Osteocyte (in vitro differentiated cells): ENCODE measurements at places on chromosomes 2 and 18.

GRCh38 chr2:40374543-40375240 lies 77.2 kb downstream of the SLC8A1 start:
- no peak for DNase-seq

- DNase-seq = no peak
Measured at GRCh38 chr2:43425659-43426058, 170.2 kb downstream of the THADA start.

DNA sequence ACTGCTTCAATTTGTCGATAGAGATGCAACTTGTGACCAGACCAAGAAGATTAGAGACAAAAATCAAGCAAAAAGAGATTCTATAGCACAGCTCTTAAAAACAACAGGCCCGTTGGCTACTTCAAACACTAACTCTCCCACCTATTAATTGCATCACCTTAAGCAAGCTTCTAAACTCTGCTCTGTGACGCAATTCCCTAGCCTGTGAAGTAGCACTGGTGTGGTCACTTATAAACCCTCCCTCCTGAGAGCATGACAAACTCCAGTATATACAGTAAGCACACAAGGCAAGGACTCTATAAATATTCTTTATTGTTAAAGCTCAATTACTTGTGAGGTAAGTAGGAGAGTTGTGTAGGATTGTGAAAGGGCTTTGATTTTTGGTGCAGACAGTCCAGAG lies 72.3 kb downstream of the CMPK2 start:
- no peak for DNase-seq

DNA sequence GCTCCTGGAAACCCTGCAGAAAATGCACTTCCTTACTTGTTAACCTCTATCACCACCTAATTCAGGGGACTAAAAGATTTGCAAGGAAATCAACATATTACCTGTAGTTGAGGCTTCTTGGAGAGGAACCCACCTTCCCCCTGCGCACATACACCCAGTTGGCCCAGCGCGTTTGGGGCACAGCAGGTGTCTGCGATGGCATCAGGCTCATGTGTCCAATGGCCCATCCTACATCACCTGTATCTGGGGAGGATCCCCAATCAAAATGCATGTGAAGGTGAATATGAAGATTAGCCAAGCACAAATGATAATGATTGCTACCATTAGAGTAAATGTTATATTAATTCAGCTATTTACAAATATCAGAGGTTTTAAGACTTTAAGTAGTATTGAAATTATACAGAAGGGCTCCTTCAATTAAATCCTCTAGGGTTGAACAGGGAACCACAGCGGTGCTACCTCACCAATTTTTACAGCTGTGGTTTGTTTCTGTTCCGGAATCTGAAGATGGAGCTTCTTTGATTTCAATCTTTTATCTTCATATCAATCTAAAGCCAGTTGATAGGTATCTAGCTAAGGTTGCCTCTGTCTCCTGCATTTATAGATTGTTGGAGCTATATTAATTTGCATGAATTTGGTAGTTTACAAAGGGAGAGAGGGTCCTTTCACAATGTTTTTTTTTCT lies 486.0 kb downstream of the RNF144A start:
- no peak for DNase-seq

DNA sequence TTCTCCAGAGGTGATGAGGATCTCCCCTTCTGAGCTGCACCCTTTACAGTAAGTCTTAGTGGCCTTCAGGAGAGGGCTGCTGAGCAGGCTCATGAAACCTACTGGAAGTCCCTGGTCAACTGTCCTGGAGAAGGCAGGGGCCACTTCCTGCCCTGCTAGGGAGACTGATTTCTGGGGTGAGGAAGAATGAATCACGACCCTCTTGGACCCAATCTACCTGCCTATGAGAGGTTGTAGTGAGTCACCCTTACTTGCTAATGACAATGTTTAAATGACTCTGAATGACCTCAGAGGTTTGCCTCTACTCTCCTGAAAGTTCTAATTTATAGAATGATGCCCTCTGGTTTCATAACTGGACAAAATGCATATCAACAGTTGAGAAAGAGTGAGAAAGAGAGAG lies 79.4 kb upstream of the FAM136A start:
- no peak for DNase-seq

- DNase-seq = no peak
Measured at GRCh38 chr2:29394311-29394980, 279.2 kb downstream of the CLIP4 start.

DNA sequence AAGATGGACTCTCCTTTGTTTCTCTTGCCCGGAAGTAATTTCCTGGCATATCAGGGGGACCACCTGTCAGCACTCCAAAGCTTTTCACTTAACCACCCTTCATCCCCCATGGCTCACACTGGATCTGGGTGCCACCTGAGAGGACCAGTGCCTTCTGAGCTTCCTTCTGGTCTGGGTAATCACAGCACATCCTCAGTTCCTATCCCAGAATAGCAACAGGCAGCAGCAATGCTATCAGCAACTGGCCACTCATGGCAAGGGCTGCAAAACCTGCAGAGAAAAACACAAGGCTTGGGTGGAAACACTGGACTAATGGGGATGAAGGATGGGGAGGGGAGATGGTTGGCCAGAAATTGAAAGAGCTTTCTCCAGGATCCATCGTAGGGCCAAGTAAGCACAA lies 59.9 kb upstream of the STPG4 start:
- DNase-seq = no peak

- no peak for DNase-seq
Measured at GRCh38 chr18:40469851-40470250, 1485.2 kb upstream of the PIK3C3 start.

GRCh38 chr2:99692785-99693184 lies 203.0 kb upstream of the REV1 start:
- DNase-seq = no peak

- DNase-seq = no peak
Measured at GRCh38 chr2:179393481-179393880, 128.8 kb upstream of the SESTD1 start.

GRCh38 chr2:141611-142010 lies 95.3 kb upstream of the FAM110C start:
- no peak for DNase-seq

- no peak for DNase-seq
Measured at GRCh38 chr2:86593266-86593665, 30.0 kb upstream of the CHMP3 start.

GRCh38 chr2:197958592-197959150 lies 154.3 kb downstream of the PLCL1 start:
- no peak for DNase-seq

DNA sequence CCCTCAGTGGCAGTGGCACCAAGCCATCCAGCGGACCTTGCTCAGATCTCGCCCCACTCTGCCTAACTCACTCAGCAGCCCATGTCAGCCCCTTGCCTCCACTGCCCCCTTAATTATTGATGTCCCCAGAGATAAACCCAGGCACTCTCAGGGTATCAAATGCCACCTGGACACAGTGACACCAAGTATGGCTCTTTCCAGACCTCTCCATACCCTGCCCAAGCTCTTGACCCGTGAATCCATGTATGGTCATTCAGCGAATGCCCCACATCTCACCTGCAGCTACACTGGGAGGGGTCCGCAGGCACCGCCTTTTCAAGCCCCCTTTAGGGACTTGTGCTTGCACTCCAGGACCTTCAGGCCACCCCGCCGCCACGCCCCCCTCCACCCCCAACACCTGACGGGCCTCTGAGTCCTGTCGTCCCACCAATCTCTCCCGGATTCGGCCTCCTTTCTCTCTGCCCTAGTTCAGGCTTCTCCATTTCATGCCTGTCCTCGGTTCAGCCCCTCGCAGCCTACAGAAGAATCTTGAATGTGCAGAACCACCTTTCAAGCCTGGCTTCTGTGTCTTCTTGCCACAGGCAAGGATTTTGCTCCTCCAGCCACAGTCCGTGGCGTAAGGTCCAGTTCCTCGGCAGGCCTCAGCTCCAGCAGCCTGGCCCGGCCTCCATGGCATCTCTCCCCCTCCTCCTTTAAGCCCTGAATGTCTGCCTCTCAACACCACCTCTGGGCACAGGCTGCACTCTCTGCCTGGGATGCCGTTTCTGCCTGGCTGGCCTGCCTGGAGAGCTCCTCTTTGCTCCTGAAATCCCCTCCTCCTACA lies 54.1 kb upstream of the ODC1 start:
- DNase-seq = peak; percentile 56

DNA sequence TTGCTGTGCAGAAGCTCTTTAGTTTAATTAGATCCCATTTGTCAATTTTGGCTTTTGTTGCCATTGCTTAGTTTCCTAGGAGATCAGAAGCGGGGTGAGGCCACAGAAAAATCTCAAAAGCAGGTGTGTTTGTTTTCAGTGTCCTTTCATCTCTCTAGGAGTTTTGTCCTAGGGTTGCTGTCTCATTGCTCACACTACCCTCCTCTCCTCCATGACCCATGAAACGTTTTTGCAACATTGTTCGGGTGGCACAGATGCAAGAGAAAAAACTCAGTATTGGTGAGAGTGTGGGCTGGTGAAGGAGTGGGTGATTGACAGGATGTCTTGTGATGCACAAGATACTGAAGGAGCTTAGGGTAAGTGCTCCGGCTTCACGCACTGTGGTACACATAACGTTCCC lies 103.6 kb downstream of the LYPD1 start:
- no peak for DNase-seq

DNA sequence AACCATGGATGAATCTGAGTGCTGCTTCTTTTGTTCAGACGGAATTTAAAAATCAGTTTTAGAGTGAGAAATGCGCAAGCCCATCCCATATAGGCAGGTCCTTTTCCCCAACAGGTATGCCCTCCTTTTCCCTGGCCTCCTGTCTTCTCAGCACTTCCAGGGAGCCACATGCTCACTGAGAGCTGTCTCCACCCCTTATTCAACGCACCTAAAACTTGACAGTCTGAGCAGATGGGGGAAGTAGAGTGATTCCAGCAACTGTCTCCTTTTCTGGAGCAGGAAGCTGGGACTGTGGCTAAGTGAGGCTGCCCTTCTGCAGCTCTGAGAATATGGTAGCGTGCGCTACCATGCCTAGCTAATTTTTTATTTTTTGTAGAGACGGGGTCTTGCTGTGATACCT lies 53.1 kb upstream of the NOSTRIN start:
- DNase-seq = no peak

DNA sequence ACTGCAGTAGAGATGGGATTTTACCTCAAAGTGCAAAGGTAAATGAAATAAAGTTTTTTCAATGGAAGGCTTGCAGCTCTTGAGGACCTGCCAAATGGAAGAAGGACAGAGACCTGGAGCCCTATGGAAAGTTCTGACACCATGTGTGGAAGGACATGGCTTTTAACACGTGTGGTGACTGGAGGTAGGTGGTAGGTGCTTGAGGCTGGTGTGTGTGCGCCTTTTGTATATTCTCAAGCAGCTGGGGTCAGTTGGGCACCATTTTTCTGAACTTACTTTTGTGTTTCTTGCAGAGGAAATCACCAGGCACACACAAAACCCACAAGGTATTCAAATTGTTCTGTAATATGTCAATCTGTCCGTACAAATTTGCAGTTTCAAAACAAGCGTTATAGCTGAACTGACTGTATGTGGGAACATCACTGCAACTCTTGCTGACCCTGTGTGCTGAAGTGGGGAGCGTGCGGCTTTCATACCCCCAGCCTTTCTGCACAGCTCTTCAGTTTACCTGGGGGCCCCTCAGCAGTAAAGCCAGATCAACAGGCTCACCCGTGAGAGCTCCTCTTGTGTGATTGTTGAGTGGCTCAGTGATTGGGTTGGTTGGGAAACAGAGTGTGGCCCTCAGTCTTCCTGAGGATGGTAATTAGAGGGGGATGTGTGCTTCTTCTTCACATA lies 363 bp downstream of the GREB1 start:
- DNase-seq = peak; percentile 44

DNA sequence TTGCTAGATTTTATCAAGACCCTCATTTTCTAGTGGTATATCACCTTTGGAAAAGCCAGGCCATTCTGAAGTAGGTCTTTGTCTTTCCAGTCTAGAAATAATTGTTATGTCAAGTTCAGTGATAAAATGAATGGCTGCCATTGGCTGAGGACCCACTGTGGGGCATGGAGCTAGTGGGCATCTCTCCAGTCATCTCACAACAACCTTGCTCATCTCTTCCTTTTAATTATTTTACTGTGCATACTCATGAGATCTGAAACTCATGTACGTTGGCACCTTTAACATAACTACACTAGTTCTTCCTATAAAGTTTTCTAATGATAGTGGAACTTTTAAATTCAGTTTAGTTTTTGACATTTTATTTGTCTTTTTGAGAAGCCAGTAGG lies 240.9 kb downstream of the SLC8A1 start:
- DNase-seq = no peak

- DNase-seq = no peak
Measured at GRCh38 chr2:62065243-62065642, 130.7 kb upstream of the B3GNT2 start.

GRCh38 chr18:57542126-57542525 lies 44.4 kb downstream of the FECH start:
- DNase-seq = no peak

GRCh38 chr2:109173311-109174171 lies 44.5 kb downstream of the SH3RF3 start:
- no peak for DNase-seq

DNA sequence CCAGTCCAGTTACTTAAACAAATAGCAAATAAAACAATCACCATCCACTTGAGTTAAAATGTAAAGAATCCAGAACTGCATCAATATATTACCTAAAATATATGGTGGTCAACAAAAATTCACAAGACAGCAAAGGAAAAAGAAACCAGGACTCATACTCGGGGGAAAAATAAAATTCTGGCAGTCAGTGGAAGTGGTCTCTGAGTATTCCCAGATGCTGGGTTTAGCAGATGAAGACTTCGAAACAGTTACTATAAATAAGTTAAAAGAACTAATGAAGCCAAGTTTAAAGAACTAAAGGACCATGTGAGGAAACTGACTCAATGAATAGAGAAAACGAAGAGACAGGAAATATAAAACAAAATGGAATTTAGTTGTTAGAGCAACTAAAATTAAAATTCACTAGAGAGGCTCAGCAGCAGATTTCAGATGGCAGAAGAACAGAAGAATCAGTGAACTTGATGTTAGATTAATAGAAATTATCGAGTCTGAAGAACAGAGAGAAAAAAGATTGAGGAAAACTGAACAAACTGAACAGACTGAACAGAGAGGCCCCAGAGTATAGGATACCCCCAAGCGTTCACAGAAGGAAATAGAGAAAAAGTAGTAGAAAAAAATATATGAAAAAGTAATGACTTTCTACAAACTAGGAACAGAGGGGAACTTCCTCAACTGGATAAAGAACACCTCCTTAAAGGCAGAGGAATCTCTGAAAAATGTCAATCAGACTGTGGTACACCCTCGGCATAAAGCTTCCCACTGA lies 27.9 kb downstream of the MGAT4A start:
- DNase-seq = no peak

GRCh38 chr18:55779691-55780585 lies 191.9 kb upstream of the TCF4 start:
- DNase-seq = no peak

DNA sequence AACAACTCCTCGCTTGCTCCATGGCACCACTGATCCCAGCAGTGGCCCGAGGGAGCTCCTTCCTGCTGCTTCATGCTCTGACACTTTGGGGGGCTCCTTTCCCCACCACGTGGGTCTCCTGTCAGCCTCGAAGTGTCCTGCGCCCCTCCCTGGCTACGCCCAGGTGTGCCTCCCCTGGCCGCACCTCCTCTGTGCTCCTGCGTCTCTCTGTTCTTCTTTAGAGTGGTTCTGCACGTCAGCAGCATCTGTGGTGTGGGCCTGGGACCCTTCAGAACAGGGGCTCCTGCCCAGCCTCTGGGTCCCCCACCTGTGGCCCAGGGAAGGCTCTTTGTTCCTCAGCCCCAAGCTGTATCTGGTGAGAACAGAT lies 26.7 kb upstream of the NTSR2 start:
- no peak for DNase-seq

- no peak for DNase-seq
Measured at GRCh38 chr2:33426666-33427231, 49.7 kb upstream of the RASGRP3 start.

GRCh38 chr2:108916122-108916795 lies 72.8 kb downstream of the EDAR start:
- no peak for DNase-seq
